Mesothelial cell of epicardium (in vitro differentiated cells): ENCODE measurements at places on chromosomes 4 and X. TPM values are rescaled to one million over a fixed set of nuclear protein-coding genes. Genes with fewer than 3 reads are reported as not detected.

GRCh38 chr4:173181848-173182247 lies 13.2 kb downstream of the GALNT7 start:
- no peaks in the 10 kb centered on the region for H3K27me3 ChIP-seq
- no peak for DNase-seq
- H3K36me3 ChIP-seq, result peaks cover 2% of the 10 kb centered on the region
- no peak overlapping the region for H3K4me3 ChIP-seq
- H3K4me1 ChIP-seq, result peaks cover 20% of the 10 kb centered on the region
- H3K27ac ChIP-seq, result no peak overlapping the region

DNA sequence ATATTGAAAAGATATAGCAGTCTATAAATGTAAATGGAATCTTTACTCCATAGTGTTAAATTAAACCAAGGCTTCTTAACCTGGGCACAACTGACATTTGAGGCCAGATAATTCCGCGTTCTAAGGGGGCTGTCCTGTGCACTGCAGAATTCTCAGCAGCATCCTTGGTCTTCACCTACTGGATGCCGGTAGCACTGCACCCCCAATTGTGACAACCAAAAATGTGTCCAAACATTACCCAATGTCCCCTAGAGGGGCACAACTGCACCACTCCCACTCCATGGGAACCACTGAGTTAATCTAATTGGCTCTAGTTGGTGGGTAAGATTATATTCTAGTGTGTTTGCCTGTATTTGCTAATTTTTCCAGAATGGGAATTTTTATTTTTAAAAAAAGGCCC lies 16.6 kb downstream of the AP1S2 start:
- H3K27ac ChIP-seq, result no peak overlapping the region
- no peak for DNase-seq
- peaks cover 4% of the 10 kb centered on the region for H3K4me1 ChIP-seq
- H3K27me3 ChIP-seq, result no peaks in the 10 kb centered on the region
- no peak overlapping the region for H3K4me3 ChIP-seq
- peaks cover 16% of the 10 kb centered on the region for H3K36me3 ChIP-seq

DNA sequence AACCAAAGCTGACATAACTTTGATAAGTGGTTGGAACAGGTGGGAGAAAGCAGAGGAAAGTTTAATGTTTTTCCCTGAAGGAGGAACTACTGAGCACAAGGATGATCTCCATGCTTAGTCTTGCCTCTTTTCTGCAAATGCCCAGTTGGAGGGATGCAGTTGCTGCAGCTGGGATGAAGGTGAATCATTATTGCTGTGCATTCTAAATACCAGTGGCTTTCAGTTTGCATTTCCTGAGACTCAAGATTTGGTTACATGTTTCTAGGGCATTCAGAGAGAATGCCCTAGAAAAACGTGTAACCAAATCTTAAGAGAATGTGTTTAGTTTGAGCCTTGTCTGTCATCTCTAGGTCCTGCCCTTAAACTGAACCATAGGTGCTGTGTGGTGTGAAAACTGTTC lies 42.2 kb downstream of the METTL14 start:
- H3K27ac ChIP-seq, result no peak overlapping the region
- peaks cover 27% of the 10 kb centered on the region for H3K36me3 ChIP-seq
- H3K4me1 ChIP-seq, result no peaks in the 10 kb centered on the region
- H3K27me3 ChIP-seq, result no peaks in the 10 kb centered on the region
- no peak overlapping the region for H3K4me3 ChIP-seq
- DNase-seq, result no peak

GRCh38 chrX:66676413-66676812 lies 37.5 kb upstream of the EDA2R start:
- H3K36me3 ChIP-seq, result no peaks in the 10 kb centered on the region
- no peak overlapping the region for H3K27ac ChIP-seq
- no peaks in the 10 kb centered on the region for H3K4me1 ChIP-seq

- no peak overlapping the region for H3K27ac ChIP-seq
- peaks cover 8% of the 10 kb centered on the region for H3K36me3 ChIP-seq
- H3K4me1 ChIP-seq, result no peaks in the 10 kb centered on the region
- no peak for DNase-seq
These were observed 25.1 kb downstream of the ARL13A start for GRCh38 chrX:100994352-100995281.

- peaks cover 6% of the 10 kb centered on the region for H3K36me3 ChIP-seq
- DNase-seq, result no peak
- H3K27ac ChIP-seq, result no peak overlapping the region
These were observed 172.8 kb downstream of the SMIM20 start for GRCh38 chr4:26086621-26087441.

DNA sequence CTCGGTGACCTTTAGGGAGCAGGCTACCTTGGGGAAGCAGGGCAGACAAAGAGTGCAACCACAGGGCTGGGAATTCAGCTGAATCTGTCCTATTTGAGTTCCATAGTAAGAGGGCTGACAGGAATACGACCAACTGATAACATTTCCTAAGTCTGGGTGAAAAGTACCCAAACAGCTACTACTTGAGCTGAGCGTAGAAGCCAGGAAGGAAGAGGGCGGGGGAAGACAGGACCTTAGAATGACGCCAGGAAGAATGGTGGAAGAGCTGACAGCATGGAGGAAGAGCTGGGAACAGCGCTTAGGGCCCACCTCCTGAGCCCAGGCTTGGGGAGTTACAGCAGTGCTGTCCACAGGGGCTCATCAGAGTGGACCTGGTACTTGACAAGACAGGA lies 14.4 kb downstream of the MECP2 start:
- peak overlapping the region; percentile 62 for H3K27ac ChIP-seq
- H3K4me1 ChIP-seq, result peaks cover 7% of the 10 kb centered on the region
- DNase-seq, result no peak
- no peaks in the 10 kb centered on the region for H3K27me3 ChIP-seq
- H3K4me3 ChIP-seq, result no peak overlapping the region
- H3K36me3 ChIP-seq, result peaks cover 22% of the 10 kb centered on the region

- no peak for DNase-seq
- peak overlapping the region; percentile 52 for H3K27ac ChIP-seq
- H3K4me1 ChIP-seq, result peaks cover 12% of the 10 kb centered on the region
- H3K27me3 ChIP-seq, result no peaks in the 10 kb centered on the region
These were observed 1.9 kb downstream of the PHKA1 start for GRCh38 chrX:72712094-72712755.

DNA sequence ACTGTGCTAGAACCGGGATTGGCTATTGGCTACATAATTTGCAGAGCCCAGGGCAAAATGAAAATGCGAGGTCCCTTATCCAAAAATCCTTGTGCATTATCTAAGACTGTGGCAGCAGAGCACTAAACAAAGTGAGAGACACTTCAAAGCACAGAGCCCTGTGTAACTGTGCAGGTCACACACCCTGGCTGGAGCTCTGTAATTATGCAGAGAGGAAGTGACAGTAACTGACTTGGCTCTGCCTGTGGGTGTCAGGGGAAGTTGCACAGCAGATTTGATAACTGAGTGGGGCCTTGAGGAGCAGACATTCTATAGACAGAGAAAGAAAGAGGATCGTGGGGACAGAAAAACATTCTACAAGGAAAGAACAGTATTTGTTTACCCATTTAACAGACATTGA lies 173.5 kb upstream of the FMR1 start:
- H3K4me1 ChIP-seq, result peaks cover 9% of the 10 kb centered on the region
- H3K36me3 ChIP-seq, result no peaks in the 10 kb centered on the region
- no peaks in the 10 kb centered on the region for H3K27me3 ChIP-seq
- no peak overlapping the region for H3K27ac ChIP-seq
- no peak overlapping the region for H3K4me3 ChIP-seq

- peak overlapping the region; percentile 11 for H3K27ac ChIP-seq
- H3K27me3 ChIP-seq, result no peaks in the 10 kb centered on the region
- H3K36me3 ChIP-seq, result peaks cover 11% of the 10 kb centered on the region
- DNase-seq, result no peak
These were observed 53.8 kb downstream of the HADH start for GRCh38 chr4:108043526-108043925.

DNA sequence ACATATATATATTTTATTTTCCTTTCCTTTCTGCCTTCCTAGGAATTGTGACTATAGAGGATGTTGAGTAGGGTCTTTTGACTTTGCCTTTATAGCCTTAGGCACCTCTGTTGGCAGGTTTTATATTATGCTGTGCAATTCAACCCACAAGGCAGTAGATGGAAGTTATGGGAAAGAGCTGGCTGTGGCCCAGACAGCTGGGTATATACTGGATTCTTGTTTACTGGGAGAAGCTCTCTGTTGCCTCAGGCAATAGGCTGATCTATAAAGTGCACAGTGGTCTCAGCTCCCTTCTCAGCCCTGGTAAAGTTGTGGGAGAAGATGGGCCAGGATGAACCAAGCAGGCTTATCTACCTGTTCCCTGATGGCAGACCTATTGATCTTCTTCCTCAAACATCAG lies 342.0 kb downstream of the GBA3 start:
- DNase-seq, result no peak
- H3K4me1 ChIP-seq, result no peaks in the 10 kb centered on the region
- no peak overlapping the region for H3K27ac ChIP-seq

DNA sequence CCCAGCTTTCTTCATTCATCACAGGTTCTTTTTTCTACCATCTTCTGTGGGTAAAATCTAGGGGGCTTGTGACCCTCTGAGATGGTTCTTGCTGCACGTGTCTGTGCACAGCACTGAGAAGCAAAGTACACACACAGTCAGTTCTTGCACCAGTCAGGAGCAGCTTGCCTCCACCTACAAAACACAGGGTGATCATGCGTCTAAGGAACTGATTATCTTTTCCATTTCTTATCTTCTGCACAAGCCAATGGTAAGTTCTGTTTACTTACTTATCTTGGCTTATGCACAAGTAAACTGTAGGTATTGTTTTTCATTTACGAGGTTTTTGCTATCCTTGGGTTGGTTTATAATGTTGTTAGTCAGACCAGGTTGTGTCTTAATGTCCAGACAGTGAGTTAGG lies 40.7 kb downstream of the TRIM2 start:
- no peak overlapping the region for H3K27ac ChIP-seq
- H3K4me3 ChIP-seq, result no peak overlapping the region
- peaks cover 14% of the 10 kb centered on the region for H3K4me1 ChIP-seq
- no peak for DNase-seq
- H3K27me3 ChIP-seq, result no peaks in the 10 kb centered on the region

GRCh38 chr4:151540728-151541388 lies 131.9 kb downstream of the FHIP1A start:
- peak overlapping the region; percentile 93 for H3K27ac ChIP-seq
- no peaks in the 10 kb centered on the region for H3K27me3 ChIP-seq
- H3K4me1 ChIP-seq, result peaks cover 42% of the 10 kb centered on the region
- H3K4me3 ChIP-seq, result no peak overlapping the region
- no peaks in the 10 kb centered on the region for H3K36me3 ChIP-seq

DNA sequence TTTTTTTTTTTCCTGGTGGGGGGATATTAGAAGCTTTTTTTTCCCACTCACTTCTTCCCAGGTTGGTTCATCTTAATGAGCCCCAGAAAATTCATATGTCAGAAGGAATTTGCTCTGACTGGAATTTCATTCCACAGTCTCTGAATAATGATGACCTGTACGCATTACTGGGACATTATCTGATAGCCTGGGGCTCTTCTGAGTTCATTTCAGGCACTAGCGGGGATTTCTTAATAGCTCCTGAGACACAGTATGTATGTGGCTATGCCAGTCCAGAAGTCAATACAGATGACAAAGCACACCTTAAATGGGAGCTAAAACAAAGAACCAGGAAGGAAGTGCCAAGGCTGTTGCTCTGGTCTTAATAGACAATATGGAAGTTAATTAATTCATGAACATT lies 295.2 kb upstream of the IGFBP7 start:
- H3K27ac ChIP-seq, result no peak overlapping the region
- peaks cover 2% of the 10 kb centered on the region for H3K36me3 ChIP-seq
- H3K4me3 ChIP-seq, result no peak overlapping the region

The SLC38A5 gene
- 9.0 to 10.1 TPM (median 9.6 TPM) in 3 replicates for total RNA-seq

The CFAP97 gene
- total RNA-seq, result 28.2 to 30.2 TPM (median 29.2 TPM) in 3 replicates

The ATOH1 gene
- not detected in 3 replicates for total RNA-seq

The GABRG1 gene
- 0.18 to 0.22 TPM (median 0.20 TPM) in 3 replicates for total RNA-seq

The PAK3 gene
- total RNA-seq, result 4.0 to 4.2 TPM (median 4.2 TPM) in 3 replicates

The TMEM164 gene
- 42.5 to 44.4 TPM (median 44.0 TPM) in 3 replicates for total RNA-seq

The MAGED4 gene
- total RNA-seq, result 75.6 to 94.1 TPM (median 80.2 TPM) in 3 replicates

The CA5B gene
- total RNA-seq, result 24.0 to 25.3 TPM (median 24.7 TPM) in 3 replicates

The TSPAN7 gene
- 9.0 to 11.8 TPM (median 10.1 TPM) in 3 replicates for total RNA-seq
